ENCODE measurements at places on chromosomes 7 and 10. TPM values are rescaled to one million over a fixed set of nuclear protein-coding genes. Genes with fewer than 3 reads are reported as not detected.

DNA sequence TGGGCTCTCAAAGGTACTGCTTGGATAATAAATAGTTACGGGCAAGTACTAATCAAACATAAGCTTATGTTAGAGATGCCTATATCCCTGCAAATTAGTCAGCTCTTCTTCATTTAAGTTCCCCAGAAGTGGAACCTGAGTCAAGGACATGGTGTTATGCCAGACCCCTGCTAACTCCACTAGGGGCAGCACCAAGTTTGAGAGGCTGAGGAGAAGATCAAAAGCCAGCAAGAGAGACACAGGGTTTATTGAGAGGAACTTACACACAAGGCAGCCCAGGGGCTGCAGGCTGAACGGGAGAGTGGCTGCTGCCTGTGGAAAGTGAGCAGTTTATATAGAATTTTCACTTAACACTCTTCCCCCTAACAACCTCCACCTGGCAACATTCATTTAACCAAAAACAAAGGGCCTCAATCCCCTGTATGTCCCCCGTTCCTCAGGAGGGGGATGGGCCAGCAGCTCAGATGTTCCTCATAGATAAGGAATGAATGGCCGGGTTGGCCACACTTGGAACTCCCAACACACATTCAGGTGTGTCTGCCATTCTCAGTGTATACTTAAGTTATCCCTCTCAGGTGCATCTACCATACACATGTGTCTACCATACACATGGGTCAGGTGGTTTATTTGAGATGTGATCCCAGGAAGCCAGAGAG lies 62.6 kb upstream of the GHITM start:
- no peaks in the 10 kb centered on the region for H3K4me1 ChIP-seq
- no peak overlapping the region for H3K4me3 ChIP-seq
- DNase-seq = no peak
- H3K27me3 ChIP-seq = peaks cover 2% of the 10 kb centered on the region
- H3K27ac ChIP-seq = no peak overlapping the region
- H3K36me3 ChIP-seq = no peaks in the 10 kb centered on the region

The KCNH2 gene
- total RNA-seq = 0.38 TPM

DNA sequence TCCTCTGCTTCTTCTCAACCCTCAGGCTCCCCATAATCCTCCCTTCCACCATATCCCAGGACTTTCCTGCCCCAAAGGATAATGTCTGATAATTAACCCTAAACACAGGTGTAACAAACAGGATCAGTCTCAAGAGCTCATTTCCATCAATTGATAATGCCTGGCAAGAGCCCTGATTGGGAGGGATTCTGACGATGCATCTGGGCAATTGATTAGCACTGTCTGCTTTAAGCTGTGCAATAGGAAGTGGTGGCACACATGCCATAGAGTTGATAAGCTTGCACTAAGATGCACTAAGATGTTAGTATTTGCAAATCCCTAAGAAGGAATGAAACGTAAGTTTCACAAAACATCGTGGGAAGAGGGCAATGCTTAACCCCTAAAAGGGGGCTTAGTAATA lies 27.4 kb upstream of the EGR2 start:
- H3K4me3 ChIP-seq = no peak overlapping the region
- H3K27ac ChIP-seq = no peak overlapping the region
- H3K4me1 ChIP-seq = no peaks in the 10 kb centered on the region
- DNase-seq = no peak
- peaks cover 6% of the 10 kb centered on the region for H3K36me3 ChIP-seq

- no peaks in the 10 kb centered on the region for H3K27me3 ChIP-seq
- no peak overlapping the region for H3K27ac ChIP-seq
- no peak for DNase-seq
- H3K4me3 ChIP-seq = no peak overlapping the region
These were observed 29.4 kb downstream of the NPTX2 start for GRCh38 chr7:98646465-98646864.

DNA sequence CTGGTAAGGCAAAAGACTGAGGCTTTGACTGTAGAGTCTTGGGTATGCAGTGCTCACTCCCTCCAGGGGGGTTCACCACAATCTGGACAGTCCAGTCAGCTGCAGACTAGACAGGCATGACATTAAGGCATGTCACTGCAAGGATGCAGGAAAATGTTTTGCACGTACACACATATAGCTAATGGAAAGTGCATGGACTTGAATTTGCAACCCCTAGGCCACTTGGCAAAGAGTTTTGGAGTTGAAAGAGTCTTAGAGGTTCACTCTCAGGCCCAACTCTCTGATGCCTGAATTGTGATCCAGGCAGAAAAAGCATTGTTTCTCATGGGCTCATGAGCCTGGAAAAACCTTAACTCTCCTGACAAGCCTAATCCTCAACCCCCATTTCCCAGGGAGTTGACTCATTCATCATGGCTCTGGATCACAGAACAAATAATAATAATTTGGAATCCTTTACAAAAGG lies 51.9 kb downstream of the LAMB4 start:
- no peak overlapping the region for H3K27ac ChIP-seq
- H3K4me3 ChIP-seq = no peak overlapping the region
- H3K36me3 ChIP-seq = no peaks in the 10 kb centered on the region
- H3K27me3 ChIP-seq = no peaks in the 10 kb centered on the region

DNA sequence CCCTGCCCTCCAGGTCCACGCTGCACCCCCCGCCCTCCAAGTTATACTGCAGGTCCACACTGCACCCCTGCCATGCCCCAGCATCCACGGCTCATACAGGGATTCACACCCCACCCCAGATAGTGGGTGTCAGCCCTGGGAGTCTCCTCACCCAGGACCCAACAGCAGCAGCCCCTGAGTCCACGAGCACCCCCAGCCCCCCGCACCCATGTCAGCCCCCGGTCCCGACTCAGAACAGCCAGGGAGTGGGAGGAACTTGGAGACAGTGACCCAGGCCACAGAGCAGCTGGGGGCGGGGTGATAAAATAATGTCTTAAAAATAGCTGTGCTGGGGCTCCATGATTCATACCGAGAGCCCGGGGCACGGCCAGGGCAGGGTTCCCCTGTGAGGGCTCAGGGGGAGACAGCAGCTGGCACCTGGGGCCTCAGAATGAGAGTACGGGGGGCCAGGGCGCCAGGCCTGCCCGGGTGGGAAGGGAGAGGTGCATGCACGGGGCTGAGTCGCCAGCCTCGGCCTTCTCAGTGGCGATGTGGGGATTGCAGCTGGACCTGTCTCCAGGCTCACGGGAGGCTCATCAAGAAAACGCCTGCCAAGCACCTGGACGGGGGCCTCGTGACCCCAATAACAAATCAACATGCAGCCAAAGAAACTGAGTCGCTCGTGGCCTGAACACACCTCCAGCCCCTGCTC lies 29.8 kb downstream of the ADAP1 start:
- H3K27me3 ChIP-seq = peaks cover 20% of the 10 kb centered on the region
- H3K4me1 ChIP-seq = peaks cover 51% of the 10 kb centered on the region
- H3K36me3 ChIP-seq = peaks cover 5% of the 10 kb centered on the region
- DNase-seq = peak; percentile 73
- H3K4me3 ChIP-seq = peak overlapping the region; percentile 72
- peak overlapping the region; percentile 81 for H3K27ac ChIP-seq

DNA sequence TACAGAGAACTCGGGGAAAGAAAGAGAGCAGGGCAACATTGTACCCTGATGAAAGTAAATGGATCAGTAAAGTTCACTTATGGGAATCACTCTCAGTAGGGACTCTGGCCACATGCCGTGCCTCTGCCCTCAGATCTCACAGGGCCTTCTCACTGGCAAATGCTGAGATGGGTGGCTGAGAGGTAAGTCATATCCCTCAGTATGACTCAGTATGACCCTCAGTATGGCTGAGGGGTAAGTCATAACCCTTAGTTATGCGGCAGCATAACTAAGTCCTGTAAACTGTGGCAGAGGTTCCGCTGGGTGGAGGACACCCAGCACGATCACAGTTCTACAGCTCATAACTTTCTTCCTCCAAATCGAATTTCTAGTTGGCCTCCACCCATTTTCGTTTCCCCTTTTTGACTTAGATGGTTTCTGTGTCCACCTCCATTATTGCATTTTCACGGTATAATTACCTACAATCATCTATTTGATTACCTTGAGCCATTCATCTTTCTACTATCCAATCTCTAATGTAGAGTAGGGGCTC lies 26.5 kb upstream of the WNT16 start:
- H3K27me3 ChIP-seq = peaks cover 11% of the 10 kb centered on the region
- H3K27ac ChIP-seq = no peak overlapping the region
- no peaks in the 10 kb centered on the region for H3K4me1 ChIP-seq
- no peaks in the 10 kb centered on the region for H3K36me3 ChIP-seq
- DNase-seq = no peak
- H3K4me3 ChIP-seq = no peak overlapping the region

- H3K36me3 ChIP-seq = no peaks in the 10 kb centered on the region
- DNase-seq = no peak
- no peak overlapping the region for H3K27ac ChIP-seq
- no peaks in the 10 kb centered on the region for H3K27me3 ChIP-seq
- H3K4me3 ChIP-seq = no peak overlapping the region
These were observed 50.7 kb downstream of the KCNMA1 start for GRCh38 chr10:77586719-77587415.

DNA sequence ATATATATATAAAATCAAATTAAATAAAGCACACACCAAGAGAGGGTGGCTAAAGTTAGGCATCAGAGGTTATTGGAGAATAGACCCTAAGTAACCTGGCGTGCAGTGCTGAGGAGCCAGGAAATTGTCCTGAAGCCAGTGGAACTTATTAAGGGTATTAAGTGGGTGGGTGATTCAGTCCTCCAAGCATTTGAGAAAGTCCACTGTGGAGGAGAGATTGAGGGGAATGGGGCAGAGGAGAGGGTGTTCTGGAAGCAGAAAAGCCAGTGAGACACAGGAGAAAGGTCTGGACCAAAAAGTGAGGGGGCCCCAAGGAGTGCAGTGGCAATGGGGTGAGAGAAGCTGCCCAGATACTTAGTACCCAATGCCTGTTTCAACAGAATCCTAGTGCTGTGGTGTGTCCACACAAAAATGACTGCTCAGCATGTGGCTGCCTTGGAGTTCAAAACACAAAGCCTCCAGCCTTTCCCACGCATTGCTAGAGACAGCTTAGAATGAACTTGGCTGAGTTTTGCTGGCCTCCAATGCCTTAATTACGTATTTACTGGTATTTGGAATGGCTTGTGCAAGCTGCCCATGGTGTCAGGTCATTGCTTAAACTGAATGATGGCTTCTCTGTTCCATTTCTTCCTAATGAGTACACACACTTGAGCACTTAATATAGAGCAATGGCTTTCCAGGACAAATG lies 44.9 kb upstream of the CHST15 start:
- H3K4me1 ChIP-seq = no peaks in the 10 kb centered on the region
- peaks cover 9% of the 10 kb centered on the region for H3K27me3 ChIP-seq
- no peak overlapping the region for H3K4me3 ChIP-seq
